ENCODE measurements at places on chromosomes 1 and 21.
A peak's percentile ranks its signal among the peaks of the same experiment; 100 is the strongest.

- no peak for DNase-seq
These were observed at the start of gene SLFNL1 for GRCh38 chr1:41021526-41022308. Gene SLFNL1 (minus strand): TSS chr1:41021725. CDS start chr1:41020660, 1,065 bp downstream.

DNA sequence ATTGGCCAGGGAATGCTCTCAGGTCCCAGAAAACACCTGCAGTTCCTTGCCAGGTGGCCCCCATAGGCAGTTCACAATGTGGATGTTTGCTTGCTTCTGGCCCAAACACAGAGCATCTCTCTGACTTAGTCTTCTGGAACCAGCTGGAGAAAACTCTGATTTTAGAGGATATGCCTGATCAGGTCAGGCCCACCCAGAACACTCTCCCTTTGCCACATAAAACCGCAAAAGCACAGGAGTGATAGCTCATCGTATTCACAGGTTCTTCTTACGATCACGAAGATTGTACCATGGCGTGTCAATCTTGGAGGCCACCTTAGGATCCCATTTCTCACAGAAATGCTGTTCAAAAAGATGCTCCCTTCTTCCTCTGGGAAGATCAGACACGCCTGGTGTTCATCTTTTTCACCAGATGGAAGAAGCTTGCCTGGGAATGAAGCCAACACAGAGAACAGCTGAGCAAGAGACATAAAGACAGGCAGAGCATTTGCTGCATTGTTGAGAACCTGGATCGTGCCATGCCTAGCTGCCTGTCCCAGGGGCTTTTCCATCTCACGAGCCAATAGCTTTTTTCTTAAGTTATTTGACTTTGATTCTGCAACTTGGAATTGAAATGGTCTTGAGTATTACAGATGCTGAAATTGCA is 11.6 kb upstream of the CD247 start:
- no peak for DNase-seq

DNA sequence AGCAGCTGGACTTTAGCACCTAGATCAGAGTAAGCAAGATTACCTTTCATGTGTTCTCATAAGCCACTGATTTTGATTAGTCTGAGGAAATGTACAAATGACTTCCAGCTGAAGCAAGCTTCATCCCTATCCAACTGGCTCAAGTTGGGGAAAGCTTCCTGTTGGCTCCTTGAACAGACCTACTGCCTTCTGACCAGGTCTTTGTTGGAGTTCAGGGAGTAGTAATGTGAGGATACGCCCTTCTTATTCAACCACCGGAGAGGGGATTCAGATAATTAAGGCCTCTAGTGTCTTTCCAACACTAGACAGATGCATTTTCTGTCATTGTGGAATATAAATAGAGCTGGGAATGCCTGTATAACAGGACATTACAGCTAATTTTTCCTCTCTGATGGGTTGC is 268.9 kb downstream of the TGFB2 start:
- no peak for DNase-seq

- no peak for DNase-seq
These were observed 2.5 kb upstream of the MX2 start for GRCh38 chr21:41359286-41359685.

DNA sequence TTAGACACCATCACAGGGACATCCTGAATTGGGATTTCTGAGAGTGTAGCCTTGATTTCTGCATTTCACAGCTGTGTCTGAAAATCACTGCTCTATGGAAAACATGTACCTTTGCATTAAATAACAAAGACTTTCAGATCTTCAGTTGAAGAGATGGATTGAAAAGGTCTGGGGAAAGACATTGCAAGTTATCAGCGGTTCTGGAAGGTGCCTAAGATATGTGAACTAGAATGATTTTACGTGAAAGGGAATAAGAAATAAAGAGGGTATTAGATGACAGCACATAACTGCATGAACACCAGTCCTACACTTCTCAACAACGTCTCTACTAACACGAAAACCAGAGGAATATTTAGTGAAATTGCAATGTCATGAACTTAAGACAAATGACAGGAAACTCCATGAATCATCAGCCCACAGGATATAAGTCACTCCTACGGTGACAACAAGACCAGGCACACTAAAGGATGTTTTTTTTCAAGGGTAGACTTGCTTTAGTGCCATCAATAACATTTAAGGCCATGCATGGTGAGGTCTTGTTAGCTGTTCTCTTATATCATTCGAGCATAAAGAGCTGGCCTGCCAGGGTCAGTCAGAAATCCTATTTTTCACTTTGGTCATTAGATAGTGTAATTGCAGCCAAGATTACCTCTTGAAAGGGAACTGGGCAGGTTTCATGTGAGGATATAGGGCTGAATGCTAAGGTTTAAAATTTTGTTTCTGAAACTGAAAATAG is 283.1 kb downstream of the GRIK1 start:
- DNase-seq = no peak

- DNase-seq = no peak
These were observed 257.1 kb downstream of the GRIK3 start for GRCh38 chr1:36776948-36777831.

DNA sequence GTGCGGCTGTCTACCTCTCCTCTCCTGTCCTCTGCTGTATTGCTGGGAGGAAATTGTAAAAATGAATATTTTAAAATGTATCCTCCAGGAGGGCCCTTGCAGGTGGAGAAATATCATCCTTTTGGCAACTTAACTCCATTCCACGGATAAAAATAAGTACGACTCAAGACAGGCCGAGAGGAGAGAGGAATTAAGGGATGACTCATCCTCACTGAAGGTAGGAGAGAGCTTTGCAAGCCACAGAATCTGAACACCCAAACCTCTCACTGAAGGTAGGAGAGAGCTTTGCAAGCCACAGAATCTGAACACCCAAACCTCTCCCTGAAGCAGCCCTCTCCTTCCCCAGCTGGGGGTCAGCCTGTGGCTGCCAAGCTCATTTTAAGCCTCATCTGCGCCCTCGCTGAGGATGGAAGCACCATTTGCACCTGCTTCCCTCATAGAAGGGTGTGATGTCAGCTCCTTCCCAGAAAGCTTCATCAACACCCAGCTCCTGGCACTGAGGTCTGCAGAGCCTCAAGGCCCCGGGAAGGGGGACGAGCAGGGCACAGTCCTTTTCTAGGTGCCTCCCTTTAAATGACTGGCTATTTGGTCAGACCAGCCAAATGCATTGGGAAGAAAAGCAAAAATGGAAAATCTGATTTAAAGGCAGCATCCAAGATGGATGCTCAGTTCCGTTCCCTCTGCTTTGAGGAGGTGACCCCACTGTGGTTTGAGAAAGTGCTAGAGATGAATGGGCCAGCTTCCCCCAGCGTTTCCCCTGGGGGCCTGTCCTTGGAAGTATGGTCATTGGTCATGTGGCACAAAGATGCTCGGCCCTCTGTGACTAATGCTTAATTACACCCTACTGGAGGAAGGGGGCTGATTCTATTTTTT is 12.9 kb upstream of the SELENON start:
- no peak for DNase-seq

GRCh38 chr1:197130677-197131304 is 15.7 kb downstream of the ASPM start:
- no peak for DNase-seq

DNA sequence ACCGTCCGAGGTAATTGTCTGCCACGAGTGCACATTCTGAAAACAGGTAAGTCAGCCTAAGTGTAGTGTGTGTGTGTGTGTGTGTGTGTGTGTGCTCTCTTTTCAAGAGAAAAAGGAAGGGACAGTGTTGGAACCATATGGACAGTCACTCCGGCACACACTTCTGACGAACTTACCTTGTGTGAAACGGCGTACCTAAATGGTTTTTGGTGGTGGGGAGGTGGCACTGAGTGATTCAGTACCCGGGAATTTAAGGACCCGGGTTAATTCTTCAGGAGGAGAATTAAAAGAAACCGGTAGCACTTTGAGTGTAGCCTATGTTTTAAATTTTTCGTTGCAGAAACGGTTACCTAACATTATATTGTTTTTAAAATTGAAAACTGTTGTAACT is 286 bp downstream of the ODR4 start:
- DNase-seq = no peak

DNA sequence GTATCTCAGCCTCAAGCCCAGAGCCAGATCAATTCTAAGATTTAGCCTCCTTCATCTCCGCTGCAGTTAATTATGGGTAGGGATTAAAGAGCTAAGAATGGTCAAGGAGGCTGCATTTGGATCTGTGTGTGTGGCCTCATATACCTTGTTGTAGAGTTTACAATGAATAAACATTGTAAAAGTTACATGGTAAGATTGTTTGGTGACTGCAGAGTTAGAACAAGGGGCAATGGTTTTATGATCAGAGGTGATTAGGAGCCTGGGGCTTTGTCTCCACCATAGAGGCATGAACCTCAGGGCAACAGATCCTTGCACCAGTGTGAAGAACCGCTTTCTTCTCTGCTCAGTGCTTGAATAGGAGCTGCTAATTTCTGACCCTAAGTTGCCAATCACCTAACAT is 77.0 kb upstream of the MARK1 start:
- no peak for DNase-seq

GRCh38 chr1:226429858-226430715 is 22.2 kb upstream of the PARP1 start:
- DNase-seq = no peak

- no peak for DNase-seq
These were observed 15.0 kb downstream of the ALPL start for GRCh38 chr1:21524220-21524619.

DNA sequence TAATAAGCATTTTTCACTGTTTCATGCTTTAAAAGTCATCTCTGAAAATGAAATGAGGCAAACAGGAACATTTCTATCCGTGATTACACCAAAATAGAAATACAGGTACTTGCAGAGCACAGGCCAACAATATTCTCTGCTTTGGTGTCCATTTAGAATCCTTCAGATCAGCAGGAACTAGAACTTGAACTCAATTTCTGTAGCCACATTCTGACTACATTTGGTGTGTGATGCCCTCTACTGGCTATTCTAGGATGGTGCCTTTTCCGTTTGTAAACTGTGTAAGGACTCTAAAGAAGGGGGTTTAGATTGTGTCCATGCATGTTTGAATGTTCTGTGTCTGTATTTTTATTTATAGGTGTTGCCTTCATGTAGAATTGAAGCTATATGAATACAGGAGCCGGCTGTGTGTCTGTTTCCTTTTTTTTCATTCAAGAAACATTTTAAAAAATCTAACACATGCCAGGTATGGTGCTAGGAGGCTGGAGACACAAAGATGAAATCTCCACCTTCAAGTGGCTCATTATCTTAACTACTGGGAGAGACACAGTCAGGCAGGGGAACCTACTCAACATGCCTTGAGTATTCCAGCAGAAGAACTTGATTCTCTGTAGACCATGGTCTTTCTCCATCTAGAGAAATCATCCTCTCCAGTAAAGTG is 7.6 kb upstream of the ZNF326 start:
- DNase-seq = peak; percentile 49
